Bone marrow (tissue), 2 donors: ENCODE measurements at places on chromosomes 4 and X.

DNA sequence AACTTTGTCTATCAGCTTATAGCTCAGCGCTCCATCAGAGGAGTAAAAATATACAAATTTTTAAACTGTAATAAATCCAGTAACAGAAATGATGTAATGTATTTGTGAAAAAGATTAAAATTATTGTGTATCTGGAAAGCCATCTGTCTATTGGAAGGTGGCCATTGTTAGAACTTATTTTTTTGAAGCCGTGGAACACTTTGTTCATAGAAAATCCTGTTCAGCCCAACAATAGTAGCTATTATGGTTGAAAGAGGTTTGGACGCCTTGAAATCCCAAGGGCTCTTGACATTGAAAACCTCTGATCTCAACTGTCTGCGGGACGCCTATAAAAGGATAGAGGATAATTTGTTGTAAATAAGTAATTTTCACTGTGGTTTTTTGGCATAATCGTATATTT lies 98.3 kb downstream of the RAPGEF2 start:
- no peak for DNase-seq

- peak; percentile 64 for DNase-seq
Measured at GRCh38 chr4:55545641-55546505, 836 bp downstream of the CLOCK start.

GRCh38 chr4:71992571-71993312 lies 39.1 kb upstream of the NPFFR2 start:
- no peak for DNase-seq

DNA sequence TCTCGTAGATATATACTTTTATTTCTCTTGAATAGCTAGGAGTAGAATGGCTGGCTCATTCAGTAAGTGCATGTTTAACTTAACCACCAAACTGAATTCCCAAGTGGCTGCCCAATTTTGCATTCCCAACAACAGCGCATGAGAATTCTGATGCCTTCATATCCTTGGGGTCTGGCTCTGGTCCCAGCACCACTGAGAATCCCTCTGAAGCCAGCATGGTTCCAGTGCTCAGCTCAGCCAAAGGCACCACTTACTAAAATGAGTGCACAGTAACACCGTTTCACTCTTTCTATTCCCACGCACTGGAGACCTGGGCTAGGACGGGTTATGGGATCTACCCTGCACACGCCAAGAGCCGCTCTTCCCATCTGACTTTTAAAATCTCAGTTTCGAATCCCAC lies 60.4 kb downstream of the CASP3 start:
- no peak for DNase-seq

DNA sequence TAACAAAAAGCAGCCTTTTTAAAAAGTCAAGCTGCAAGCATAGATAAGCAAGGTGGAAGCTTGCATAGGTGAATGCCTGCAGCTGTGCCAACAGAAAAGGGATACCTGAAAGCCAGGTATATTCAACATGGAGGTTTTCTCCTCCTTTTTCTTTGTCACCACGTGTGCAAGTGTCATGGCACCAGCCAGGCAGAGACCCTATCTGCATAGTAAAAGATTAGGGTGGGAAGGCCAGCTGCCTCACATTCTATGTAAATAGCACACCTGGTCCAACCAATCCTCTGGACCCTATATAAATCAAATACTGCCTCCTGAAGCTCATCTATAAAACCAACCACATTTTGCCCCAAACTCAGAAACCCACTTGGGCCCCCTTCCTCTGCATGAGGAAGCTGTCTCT lies 28.0 kb upstream of the PLK4 start:
- no peak for DNase-seq
